Cardiac fibroblast (primary cell): ENCODE measurements at places on chromosomes 3 and 15.

DNA sequence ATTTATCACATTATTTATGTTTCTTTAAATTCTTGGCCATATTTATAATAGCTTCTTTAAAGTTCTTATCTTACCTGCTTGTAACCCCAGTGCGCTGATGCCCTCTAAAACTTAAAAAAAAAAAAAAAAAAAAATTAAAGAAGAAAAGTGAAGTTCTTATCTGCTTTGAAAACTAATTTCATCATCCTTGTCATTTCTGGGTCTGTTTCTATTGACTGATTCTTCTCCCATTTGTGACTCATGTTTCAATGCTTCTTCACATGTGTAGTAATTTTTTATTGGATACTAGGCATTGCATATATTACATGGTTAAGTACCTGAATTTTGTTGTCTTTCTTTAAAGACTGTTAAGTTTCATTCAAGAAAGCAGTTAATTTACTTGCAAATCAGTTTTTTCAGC, 3.4 kb upstream of the SEC22A start:
- no peak for DNase-seq

GRCh38 chr3:100400780-100401673, at the start of the genes LNP1 and TOMM70:
TSS of gene LNP1 (plus strand) at chr3:100401539. CDS start at chr3:100429730, 28,191 bp downstream.
TSS of gene TOMM70 (minus strand) at chr3:100401089. CDS start at chr3:100400949, 140 bp downstream.
- DNase-seq = peak; percentile 97

- DNase-seq = no peak
Observed at GRCh38 chr15:81115054-81115939, 18.8 kb upstream of the CFAP161 start.

DNA sequence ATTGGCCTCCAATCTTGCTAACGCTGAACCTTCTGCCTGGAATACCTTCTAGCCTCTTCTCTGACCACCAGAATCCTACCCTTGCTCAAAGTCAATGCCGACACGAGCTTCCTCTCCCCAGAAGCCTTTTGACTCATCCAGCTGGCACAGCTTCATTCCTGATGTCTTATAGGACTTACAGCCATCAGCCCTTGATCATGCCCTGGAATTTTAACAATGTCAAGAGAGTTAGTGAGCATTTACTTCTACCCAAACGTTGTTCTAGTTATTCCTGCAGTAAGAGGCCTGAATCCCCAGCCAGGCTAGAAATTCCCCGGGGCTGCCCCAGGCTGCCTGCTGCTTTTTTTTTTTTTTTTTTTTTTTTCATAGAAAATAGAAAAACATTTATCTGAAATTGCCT, 3.9 kb downstream of the CYP1A2 start:
- peak; percentile 46 for DNase-seq

DNA sequence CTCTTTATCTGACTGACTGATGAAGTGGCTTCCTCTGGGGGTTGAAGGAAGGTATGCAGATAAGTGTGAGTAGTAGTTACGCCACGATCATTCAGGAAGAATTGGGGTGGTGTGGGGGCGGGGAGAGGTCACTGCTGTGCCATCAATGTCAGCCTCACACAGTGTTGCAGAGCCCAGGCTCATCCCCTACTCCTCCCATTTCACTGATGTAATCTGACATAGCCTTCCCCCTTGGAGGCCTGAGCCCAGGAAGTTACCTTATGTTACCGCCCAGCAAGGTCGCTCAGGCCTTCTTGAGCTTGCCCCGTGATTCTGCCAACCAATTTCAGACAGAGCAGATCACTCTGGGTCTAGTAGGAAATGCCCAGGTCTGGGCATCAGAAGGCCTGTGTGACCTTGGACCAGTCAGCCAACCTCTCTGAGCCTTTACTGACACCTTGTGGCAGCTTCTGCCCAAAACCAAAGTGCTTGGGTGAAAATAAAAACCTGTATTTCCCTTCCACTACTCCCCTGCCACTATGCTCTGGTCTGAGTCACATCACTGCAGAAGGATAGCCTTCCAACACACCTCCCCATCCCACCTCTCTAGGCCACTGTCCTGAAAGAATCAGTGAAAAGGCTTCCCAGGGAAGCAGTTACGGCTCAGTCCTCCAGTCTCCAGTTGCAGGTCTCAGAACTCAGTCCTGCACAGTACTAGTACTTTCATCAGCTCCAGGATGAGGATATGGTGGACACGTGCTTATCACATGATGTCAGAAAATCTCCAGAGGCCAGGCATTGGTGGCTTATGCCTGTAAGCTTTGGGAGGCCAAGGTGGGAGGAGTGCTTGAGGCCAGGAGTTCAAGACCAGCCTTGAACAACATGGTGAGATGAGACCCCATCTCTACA, 28.1 kb upstream of the INSYN1 start:
- peak; percentile 43 for DNase-seq
